ENCODE measurements at places on chromosomes 16 and 17. TPM values are rescaled to one million over a fixed set of nuclear protein-coding genes. Genes with fewer than 3 reads are reported as not detected.

The KLHL36 gene
- 38.8 TPM for total RNA-seq

The LGALS9B gene
- total RNA-seq: not detected

The PRKCB gene
- total RNA-seq: not detected

The PARD6A gene
- 1.3 TPM for total RNA-seq

The ZFPM1 gene
- 8.2 TPM for total RNA-seq

The NOTUM gene
- total RNA-seq: not detected

The RAB11FIP4 gene
- 0.92 TPM for total RNA-seq

The FBXW10 gene
- total RNA-seq: not detected

The PRDM7 gene
- total RNA-seq: not detected

The TNFRSF17 gene
- not detected for total RNA-seq

The RAMP2 gene
- total RNA-seq: 106 TPM

The KIF18B gene
- total RNA-seq: 50.3 TPM

The B4GALNT2 gene
- total RNA-seq: 0.14 TPM

The FBXL19 gene
- total RNA-seq: 38.0 TPM

The DPEP1 gene
- total RNA-seq: 0.60 TPM

The CBFA2T3 gene
- total RNA-seq: not detected

The PRSS36 gene
- not detected for total RNA-seq

The TEX19 gene
- not detected for total RNA-seq

The KRT25 gene
- total RNA-seq: not detected

The ANKFN1 gene
- not detected for total RNA-seq

The ZG16 gene
- not detected for total RNA-seq

The NPTX1 gene
- total RNA-seq: not detected

The KRT39 gene
- not detected for total RNA-seq

The CALB2 gene
- total RNA-seq: not detected
